ENCODE measurements at places on chromosomes 6 and 20.
A peak's percentile ranks its signal among the peaks of the same experiment; 100 is the strongest.

DNA sequence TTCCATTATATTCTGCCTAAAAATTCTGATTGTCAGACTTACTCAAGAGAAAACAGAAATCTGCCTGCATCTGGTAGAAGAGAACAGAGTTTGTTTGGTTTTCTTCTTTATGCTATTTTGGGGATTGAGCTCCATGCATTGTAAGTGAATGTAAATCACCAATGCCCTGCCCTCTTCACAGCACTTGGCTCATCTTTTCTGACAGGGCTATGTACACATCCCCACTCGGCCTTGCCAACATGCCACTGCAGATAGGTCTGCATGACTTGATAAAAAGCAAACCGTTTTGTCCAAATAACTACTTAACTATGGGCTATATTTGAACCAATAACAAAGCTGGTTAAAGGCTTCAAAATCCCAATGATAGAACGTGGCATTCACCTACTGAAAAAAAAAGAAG is 117.7 kb downstream of the IBTK start:
- DNase-seq: no peak

DNA sequence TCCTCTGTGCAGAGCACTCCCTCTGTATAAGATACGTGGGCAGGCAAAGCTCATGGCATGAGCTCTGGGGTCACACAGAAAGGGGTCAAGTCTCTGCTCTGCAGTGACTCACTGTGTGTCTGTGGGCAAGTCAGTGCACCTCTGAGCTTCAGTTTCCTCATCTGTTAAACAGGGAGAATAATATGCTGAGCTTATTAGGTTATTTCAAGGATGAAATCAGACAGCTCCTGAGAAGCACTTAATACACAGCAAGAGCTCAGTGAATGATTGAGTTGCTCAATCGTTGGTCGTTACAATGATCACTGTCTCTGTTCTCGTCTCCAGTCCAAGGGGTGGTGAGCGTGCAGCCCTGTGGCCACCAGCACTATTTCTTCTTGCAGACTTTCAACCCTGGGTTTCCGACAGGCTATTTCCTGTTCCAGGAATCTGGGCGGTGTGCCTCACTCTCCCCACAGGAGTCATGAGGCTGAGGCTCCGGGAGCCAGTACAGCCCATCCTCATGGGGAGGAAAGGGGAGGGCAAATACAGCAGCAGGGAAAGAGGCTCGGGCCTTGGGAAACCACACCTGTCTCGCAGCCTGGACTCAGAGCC is 28.9 kb downstream of the KIAA1755 start:
- DNase-seq: no peak

DNA sequence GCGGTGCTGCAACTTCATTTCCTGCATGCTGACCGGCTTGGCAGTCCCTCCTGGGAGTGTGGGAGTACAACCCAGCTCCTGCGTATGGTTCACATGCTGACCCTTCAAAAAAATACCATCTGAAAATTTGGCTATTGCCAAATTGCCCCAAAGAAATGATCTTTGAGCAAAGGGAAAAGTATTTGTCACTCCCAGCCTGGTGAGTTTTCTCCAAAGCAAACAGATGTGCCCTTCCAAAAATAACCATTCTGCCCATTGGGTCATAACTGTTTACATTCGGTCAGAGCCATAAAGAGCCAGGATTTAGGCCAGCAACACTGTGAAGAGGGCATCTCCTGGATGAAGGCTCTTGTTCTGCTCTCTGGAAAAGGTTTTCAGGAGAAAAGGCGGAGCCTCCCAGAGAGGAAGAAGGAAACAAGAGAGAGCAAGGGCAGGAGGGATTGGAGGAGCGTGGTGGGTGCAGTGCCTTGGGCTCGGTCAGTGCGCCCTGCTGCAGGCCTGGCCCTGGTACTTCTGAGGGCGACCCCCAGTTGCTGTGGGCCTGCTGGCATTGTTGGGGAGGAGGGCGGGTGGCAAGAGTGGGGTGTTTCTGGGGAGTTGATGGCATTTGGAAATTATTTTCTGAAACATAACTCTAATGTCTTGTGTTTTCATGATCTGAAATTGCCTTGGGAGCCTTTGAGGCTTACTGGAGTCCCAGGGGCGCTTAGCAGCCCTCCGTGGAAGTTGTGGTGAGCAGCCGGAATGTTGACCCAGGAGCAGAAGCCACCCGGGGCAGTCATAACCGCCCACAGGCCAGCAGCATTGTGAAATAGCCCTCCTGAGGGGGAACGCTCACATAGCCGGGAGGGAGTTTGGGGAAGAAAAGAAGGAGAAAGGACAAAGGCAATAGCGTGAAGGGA is 248.4 kb downstream of the MYLK4 start:
- no peak for DNase-seq

DNA sequence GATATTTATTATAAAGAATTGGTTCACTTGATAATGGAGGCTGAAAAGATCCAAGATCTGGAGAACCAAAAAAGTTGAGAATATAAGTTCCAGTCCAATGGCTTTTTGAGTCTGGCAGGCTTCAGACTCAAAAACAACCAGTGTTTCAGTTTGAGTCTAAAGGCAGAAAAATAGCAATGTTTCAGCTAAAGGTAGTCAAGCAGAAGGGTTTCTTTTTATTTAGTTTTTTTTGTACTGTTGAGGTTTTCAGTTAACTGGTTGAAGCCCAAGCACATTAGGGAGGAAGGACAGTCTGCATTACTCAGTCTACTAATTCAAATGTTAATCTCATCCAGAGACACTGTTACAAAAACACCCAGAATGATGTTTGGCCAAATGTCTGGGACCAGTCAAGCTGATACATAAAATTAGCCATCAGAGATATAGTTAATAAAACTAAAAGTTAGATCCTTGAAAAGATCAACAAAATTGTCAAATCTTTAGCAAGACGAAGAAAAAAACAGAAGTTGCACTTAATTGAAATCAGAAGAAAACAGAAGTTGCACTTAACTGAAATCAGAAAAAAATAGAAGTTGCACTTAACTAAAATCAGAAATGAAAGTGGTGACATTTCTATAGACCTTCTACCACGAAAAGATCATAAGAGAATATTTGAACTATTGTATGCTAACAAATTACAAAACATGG is 980.3 kb upstream of the FLRT3 start:
- DNase-seq: no peak

DNA sequence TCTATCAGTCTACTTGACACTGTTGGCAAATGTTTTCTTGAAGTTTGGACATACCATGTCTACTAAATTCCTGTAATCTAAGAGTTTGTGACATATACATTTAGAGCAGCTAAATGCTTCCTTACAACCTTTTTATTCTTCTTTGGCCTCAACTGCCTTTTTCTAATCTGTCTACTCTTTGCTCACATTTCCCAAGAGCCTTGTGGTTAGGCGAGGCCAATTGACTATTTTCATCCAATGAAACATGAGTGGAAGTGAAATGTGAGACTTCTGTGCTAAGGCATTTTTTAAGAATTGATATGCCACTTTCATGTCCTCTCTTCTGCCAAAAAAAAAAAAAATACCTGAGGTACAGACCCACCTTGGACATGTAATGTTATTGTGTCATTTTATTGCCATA is 158.2 kb upstream of the MCHR2 start:
- no peak for DNase-seq

- DNase-seq: no peak
These were observed 140.9 kb upstream of the MOCS1 start for GRCh38 chr6:40075056-40075590.

- DNase-seq: peak; percentile 95
These were observed 40.1 kb downstream of the CDH22 start for GRCh38 chr20:46268131-46268614.

- no peak for DNase-seq
These were observed 49.2 kb downstream of the TBC1D32 start for GRCh38 chr6:121285041-121285440.

DNA sequence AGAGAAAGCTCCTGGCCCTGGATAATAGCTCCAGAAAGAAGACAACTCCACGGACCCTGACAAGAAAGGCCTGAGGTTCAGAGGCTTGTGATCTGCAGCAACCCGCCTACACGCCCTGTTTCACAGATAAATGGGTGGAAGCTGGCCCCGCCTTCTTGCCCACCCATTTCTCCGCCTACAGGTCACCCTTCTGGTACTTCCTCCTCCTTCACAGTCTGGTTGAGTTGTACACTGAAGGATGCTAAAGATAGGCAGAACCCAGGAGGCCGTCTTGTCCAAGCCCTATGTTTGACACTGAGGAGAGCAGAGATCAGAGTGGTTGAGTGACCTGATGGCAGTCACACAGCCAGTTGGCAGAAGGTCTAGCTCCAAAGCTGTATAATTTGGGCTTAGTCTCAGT is 34.2 kb upstream of the MDGA1 start:
- no peak for DNase-seq

DNA sequence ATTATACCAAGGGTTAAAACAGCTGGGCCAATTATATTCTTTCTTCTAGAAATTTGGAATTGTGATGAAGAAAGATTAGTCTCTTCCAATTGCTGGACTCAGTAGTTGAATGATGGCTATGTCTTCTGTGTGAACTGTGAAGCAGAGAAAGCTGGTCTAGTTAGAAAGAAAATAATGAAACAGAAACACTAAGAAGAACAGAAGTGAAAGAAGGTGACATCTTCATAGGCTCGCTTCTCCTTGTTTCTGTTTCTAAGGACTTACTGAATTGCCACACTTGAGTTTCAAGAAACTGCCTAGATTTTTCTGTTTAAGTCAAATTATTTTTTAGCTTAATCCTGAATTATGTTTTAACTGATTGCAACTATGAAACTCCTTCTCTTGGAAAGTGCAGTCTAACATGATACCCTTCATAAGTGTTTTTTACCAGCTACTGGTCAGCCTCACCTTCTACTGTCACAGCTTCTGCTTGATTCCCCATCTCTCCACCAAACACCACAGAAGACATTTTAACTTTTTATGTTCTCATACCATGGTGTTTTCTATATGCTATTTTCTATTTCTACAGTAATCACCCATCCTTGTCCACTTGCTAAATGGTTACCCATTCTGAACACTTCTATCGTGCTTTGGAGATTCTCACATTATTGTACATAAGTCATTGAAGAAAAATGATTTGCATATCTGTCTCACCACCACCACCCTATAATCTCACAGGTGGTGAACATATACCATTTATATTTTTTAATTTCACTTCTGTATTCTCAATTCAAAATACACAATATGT is 268.8 kb downstream of the GRIK2 start:
- DNase-seq: no peak

- no peak for DNase-seq
These were observed 182.2 kb downstream of the AKAP7 start for GRCh38 chr6:131317516-131317915.

DNA sequence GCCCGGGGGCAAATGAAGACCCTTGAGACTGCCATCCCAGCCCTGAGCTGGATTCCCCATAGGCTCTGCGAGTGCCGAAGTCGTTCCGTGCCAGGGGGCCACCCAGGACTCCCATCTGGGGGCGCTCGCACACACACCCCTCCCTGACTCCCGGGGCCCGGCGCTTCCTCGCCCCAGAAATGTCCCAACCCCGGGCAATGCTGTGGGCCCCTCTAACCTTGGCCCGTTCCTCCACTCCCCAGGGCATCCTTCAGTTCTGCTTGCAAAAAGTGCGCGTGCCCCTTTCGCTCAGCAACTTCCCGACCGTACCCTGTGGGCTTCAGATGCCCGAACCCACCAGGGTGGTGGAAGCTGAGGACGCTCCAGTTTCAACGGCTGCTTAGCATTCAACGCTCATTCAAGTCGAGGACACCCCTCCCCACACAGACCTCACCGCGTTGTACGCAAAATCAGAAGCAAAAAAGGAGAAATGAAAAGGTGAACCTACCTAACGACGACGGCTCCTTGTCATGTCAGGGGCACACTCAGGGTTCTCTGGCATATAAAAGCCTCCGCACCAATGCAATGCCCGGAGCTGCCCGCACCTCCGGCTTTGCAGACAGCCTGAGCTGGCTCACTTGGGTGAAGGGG is 25.3 kb downstream of the RIPOR2 start:
- peak; percentile 61 for DNase-seq

GRCh38 chr6:26389349-26389894 is 6.5 kb downstream of the BTN2A2 start:
- DNase-seq: no peak

- DNase-seq: no peak
These were observed 177.0 kb downstream of the ARID1B start for GRCh38 chr6:156954191-156954590.

GRCh38 chr6:137084090-137084489 is 39.3 kb upstream of the IL20RA start:
- no peak for DNase-seq

- DNase-seq: no peak
These were observed 117.6 kb upstream of the CCN2 start for GRCh38 chr6:132068766-132069165.

- no peak for DNase-seq
These were observed 48.3 kb upstream of the RNF24 start for GRCh38 chr20:4063631-4064030.

DNA sequence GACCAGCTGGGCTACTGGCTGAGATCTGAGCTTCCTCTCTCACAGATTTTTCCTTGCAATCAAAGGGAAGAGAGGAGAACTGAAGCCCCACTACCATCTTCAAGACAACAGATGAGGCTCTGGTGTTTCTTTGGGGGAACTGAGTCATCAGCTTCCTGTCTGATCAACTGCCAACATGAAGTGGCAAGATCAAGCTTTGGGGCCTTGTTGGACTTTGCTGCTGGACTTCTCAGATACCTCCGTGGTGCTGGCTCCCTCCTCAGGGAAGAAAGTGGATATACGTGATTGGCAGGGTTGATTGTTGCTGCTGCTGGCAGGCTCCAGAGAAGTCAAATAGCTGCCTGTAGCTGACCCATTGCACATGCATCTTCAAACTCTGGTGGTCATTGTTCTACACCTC is 3.6 kb upstream of the TOX2 start:
- DNase-seq: no peak

DNA sequence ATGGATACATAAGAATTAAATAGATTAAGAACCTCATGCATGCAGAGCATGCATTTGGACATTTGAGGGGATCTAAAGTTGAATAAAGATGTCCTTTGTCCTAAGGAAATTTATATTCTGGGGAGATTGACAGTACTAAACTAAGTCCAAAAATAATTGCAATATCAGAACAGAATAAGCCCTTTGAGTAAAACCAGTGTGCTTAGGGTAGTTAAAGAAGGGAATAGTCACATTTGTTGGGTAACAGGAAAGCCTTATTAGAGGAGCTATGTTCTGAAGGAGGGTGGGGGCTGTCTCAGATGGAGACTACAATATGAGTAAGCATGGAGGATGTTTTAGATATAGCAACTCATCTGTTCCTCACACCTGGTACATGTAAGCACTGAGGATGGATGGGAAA is 35.8 kb downstream of the CDC5L start:
- DNase-seq: no peak

- no peak for DNase-seq
These were observed 838 bp upstream of the POM121L2 start for GRCh38 chr6:27312950-27313271.

GRCh38 chr6:7691675-7692452 is 34.0 kb upstream of the BMP6 start:
- DNase-seq: no peak
